ENCODE measurements at places on chromosomes 16 and 17.

GRCh38 chr17:4789701-4789950, 862 bp downstream of the GLTPD2 start:
- no peak for DNase-seq

GRCh38 chr17:81241203-81241602, 2.1 kb downstream of the NDUFAF8 start:
- no peak for DNase-seq

GRCh38 chr16:89601906-89602272, 11.6 kb upstream of the DPEP1 start:
- DNase-seq = no peak

DNA sequence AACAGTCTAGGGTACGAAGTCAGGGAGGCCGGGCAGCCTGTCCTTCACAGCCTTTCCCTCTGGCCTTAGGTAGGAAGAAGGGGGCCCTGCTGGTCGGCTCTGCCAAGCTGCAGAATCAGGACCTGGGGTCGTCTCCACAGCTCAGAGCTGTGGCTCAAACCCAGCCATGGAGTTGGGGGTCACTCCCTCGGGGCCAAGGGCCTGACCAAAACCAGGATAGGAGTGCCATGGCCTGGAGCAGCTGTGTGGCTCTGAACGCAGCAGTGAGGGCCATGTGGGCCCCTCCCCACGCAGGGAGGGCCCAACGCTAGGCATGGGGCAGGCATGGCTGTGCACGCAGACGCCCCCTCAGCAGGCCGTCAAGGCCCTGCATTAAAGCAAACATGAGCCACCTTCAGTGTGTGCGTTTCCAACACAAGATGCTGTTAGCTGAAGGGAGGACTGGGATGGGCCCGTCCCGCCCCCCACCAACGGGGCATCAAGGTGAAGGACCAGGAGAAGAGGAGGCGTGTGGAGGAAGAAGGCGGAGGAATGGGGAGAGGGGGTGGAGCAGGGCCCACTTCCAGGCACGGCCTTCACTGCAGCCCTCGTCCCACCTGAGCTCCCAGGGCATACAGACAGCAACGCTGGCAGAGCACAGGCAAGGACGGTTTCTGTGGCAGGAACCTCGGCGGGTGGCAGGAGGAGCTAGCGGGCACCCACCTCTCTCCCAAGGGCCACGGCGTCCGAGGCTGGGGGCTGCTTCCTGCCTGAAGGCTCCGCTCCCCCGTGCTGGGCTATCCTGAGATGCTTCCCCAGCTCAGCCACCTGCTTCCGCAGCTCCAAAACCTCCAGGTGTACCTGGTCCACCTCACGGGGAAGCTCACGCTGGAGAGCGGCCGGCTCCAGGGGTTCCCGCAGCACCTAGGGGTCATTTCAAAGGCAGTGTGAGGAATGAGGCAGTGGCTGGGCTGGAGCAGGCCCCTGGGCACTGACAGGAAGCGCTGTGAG, 55.3 kb downstream of the CCDC57 start:
- no peak for DNase-seq

GRCh38 chr16:84497418-84498222, 6.8 kb downstream of the MEAK7 start:
- DNase-seq = no peak
